Activated naive CD8-positive, alpha-beta T cell treated with anti-CD3 and anti-CD28 coated beads, Interleukin-2, amount 10 ng/mL, durations not matched to agents 7 days and 5 days (primary cell): ENCODE measurements at places on chromosomes 4 and X.

DNA sequence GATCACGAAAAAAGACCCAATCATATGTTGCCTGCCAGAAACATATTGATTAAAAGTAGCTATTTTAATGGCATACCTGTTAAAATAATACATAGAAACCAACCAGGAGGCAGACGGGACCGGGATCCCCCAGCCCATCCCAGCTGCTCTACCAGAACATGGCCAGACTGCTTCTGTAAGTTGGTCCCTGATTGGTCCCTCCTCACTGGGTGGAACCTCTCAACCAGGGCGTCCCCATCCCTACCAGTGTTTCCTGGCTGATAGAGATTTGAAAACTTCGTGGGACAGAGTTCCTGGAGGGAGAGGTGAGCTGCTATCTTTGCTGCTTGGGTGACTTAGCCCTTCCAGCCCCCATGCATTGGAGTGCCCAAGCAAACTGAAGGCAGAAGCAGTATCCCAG, 256.2 kb downstream of the TRAM1L1 start:
- no peak for DNase-seq
- no peaks in the 10 kb centered on the region for H3K36me3 ChIP-seq
- no peak overlapping the region for H3K27ac ChIP-seq
- no peaks in the 10 kb centered on the region for H3K27me3 ChIP-seq

DNA sequence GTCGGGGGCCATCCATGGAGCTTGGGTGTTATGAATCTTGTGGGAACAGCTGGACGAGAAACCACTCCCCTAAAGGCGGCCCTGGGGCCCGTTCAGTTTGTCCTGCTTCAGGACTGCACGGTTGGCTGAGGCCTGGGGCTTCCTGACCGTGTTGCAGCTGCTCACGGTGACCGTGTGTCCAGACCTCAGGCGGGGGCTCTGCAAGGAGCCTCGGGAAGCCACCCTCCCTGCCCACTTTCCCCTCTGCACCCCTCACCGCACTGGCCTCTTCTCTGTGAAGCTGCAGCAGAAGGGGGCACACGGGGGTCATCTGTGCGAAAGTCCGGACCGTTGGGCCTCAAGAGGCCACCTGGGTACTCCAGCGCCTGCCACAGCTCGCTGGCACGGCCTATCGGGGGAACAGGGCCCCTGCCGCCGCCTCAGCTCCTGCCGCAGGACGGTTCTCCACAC, 29.4 kb downstream of the UVSSA start:
- no peak overlapping the region for H3K4me3 ChIP-seq
- H3K4me1 ChIP-seq = no peaks in the 10 kb centered on the region
- peak; percentile 18 for DNase-seq

DNA sequence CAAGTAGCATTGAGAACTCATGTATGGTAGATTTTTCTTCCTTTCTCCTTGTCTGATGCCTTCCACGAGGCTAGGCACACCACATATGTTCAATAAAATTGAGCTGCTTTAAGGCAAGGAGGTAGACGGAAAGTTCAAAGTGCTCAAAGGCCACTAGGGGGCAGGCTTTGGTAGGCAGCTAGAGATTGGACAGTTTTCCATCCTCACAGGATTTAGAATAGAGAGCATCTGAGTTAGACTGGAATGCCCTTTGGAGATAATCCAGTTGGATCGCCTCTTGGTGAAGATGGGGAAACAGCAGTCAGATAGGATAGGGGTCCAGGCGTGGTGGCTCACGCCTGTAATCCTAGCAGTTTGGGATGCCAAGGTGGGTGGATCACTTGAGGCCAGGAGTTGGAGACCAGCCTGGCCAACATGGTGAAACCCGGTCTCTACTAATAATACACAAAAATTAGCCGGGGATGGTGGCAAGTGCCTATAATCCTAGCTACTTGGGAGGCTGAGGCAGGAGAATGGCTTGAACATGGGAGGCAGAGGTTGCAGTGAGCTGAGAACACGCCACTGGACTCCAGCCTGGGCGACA, 30.4 kb downstream of the ELF4 start:
- H3K4me1 ChIP-seq = peaks cover 29% of the 10 kb centered on the region
- H3K27me3 ChIP-seq = no peaks in the 10 kb centered on the region
- peaks cover 11% of the 10 kb centered on the region for H3K36me3 ChIP-seq

GRCh38 chr4:10108818-10109783, 7.5 kb downstream of the WDR1 start:
- no peaks in the 10 kb centered on the region for H3K27me3 ChIP-seq
- no peak for DNase-seq
- peak overlapping the region; percentile 71 for H3K4me3 ChIP-seq
- H3K27ac ChIP-seq = peak overlapping the region; percentile 80

GRCh38 chrX:153441981-153442380, 3.9 kb downstream of the TREX2 start:
- DNase-seq = no peak
- no peaks in the 10 kb centered on the region for H3K4me1 ChIP-seq
- no peak overlapping the region for H3K4me3 ChIP-seq
- H3K27ac ChIP-seq = no peak overlapping the region
- H3K36me3 ChIP-seq = no peaks in the 10 kb centered on the region
- peaks cover 12% of the 10 kb centered on the region for H3K27me3 ChIP-seq

GRCh38 chr4:147975933-147976928, 244.3 kb downstream of the ARHGAP10 start:
- H3K27ac ChIP-seq = no peak overlapping the region
- H3K4me1 ChIP-seq = peaks cover 7% of the 10 kb centered on the region
- no peaks in the 10 kb centered on the region for H3K27me3 ChIP-seq

DNA sequence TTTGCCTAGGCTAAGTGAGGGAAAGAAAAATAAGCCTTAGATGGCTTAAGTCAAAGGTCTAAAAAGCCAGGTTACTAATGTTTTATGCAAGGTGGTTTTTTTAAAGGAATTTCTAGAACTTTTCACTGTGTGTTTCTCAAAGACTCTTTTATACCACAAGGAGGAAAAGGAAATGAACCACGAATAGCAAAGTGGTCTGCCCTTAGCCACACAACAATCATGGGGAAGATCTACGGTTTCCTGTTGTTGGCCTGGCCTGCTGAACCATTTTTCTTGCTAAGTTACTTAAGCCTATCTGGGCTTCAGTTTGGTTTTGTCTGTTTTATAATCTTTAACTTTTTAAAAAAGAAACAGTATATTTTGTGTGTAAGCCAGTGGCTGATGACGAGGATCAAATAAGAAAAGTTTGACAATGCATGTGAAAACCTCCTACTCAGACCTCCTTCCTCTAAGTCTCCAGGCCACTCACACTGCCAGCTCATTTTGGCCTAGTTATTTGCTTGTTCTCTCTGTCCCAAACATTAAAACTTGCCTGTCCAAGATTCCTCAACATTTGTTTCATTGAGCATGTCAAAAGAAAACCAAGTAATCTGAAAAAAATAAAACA, 56.7 kb upstream of the COL25A1 start:
- no peak for DNase-seq
- peaks cover 6% of the 10 kb centered on the region for H3K36me3 ChIP-seq
- H3K4me3 ChIP-seq = peak overlapping the region; percentile 72
- peaks cover 68% of the 10 kb centered on the region for H3K27me3 ChIP-seq
- peaks cover 44% of the 10 kb centered on the region for H3K4me1 ChIP-seq
